ENCODE measurements at places on chromosomes 1 and 21. TPM values are rescaled to one million over a fixed set of nuclear protein-coding genes. Genes with fewer than 3 reads are reported as not detected.

Gene FNDC5
- total RNA-seq, result not detected

Gene C1orf74
- total RNA-seq, result 1.3 TPM

Gene COL6A2
- 33.8 TPM for total RNA-seq

Gene DRAXIN
- 0.18 TPM for total RNA-seq

Gene GBP7
- total RNA-seq, result 0.19 TPM

Gene LAPTM5
- total RNA-seq, result 577 TPM

DNA sequence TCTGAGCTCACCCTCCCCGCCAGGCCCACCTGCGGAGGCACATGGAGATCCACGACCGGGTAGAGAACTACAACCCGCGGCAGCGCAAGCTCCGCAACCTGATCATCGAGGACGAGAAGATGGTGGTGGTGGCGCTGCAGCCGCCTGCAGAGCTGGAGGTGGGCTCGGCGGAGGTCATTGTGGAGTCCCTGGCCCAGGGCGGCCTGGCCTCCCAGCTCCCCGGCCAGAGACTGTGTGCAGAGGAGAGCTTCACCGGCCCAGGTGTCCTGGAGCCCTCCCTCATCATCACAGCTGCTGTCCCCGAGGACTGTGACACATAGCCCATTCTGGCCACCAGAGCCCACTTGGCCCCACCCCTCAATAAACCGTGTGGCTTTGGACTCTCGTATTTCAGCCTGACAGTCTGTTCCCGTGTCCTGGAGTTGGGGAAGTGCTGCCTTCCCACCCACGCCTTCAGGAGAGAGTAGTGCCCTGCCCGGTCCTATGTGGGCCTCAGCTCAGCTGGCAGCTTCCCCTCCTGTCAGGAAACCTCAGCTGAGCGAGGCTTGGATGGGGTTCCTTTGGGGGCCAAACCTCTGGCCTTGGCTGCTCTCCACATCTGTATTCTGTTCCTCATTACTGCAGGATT is 9.2 kb downstream of the ZBTB48 start:
- no peak for DNase-seq
